ENCODE measurements at places on chromosomes 1 and 21. TPM values are rescaled to one million over a fixed set of nuclear protein-coding genes. Genes with fewer than 3 reads are reported as not detected.

DNA sequence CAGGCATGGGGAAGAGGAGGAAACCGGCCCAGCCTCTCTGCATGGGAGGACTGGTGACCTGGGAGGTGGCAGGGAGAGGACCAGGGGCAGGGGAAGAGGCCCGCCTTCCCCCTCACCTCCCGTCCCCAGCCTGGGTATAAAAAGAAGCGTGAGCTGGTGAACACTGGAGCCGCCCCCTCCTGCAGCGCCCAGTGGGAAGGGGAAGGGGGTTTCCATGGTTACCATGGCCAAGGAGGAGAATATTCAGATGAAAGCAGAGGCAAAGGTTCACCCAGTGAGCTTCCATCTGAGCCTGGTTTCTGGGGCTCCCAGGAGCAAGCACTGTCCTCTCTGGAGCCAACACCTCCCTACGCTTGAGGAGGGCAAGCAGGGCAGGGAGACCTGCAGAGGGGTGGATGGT lies 54.9 kb downstream of the ACOT7 start:
- H3K27ac ChIP-seq = no peak overlapping the region
- H3K4me3 ChIP-seq = no peak overlapping the region
- H3K36me3 ChIP-seq = no peaks in the 10 kb centered on the region
- no peaks in the 10 kb centered on the region for H3K27me3 ChIP-seq
- peaks cover 2% of the 10 kb centered on the region for H3K4me1 ChIP-seq

DNA sequence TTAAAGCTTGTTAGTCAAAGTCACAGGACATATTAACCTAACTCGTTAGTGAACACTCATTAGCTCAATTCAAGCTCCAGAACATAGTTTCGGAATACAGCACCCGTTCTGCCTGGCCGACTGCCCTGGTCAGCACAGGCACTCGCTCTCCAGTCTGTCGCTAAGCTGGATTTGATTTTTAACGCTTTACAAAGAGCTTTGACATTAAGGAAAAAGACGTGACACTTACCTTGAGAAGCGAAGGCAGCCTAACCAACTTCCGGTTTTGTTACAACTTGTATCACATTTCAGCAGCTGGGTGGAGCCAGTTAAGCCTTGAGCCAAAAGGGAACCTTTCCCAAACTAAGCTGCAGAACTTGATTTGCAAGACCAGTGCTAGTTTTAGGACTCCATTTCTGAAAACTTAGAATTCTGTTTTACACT lies at the start of gene FRRS1:
TSS of gene FRRS1 (minus strand) at position 258 of the 423 bp plus-strand sequence. CDS start 17,867 bp downstream, outside the sequence.
- H3K4me3 ChIP-seq = peak within 1 kb of the TSS; percentile 72
- H3K27ac ChIP-seq = no peak within 1 kb of the TSS
- peak; percentile 80 for DNase-seq
- H3K36me3 ChIP-seq = no peaks in the 10 kb centered on the region
- H3K4me1 ChIP-seq = no peaks in the 10 kb centered on the region

DNA sequence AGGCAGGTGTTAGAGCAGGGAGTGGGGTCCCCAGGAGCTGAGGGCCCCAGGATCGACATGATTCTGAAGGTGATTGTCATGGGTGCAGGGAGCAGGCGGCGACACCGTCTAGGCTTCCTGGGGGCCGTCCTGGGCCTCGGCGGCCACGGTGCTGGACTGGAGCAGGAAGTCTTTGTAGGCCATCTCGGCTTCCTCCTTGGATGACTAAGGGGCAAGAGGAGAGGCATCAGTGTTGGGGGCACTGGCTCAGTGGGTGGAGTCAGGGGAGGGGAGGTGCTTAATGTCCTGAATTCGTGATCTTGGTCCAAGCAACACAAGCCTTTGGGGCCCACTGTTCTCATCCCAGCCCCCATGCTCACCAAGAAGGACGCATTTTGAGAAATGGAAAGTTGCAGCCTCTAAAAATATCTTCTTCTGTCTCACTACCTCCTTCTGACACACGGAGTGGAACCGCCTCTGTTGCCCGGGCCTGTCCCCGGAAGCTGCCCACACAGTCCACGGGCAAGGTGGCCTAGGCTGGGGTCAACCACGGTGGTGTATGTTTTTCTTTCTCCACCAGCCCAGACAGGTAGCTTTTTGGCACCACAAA lies 8.6 kb upstream of the FCMR start:
- DNase-seq = no peak
- no peak overlapping the region for H3K4me3 ChIP-seq
- H3K27ac ChIP-seq = no peak overlapping the region
- H3K4me1 ChIP-seq = no peaks in the 10 kb centered on the region

DNA sequence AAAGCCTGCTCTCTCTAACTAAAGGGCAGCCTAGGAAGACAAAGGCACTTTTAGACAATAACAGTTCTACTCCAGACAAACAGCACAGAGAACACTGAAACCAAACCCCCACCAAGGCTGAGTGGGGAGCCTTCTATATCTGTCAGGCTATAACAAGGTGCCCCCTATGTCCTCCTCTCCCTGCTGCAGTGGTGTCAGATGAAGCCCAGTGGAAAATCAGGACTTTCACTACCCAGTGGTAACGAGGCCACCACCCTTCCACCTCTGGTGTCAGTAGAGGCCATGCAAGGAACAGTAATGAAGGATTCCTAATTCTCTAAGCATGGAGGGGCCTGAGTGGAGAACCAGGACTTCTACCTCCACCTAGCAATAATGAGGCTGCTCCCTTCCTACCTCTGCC lies 83.7 kb downstream of the ZSWIM5 start:
- no peak overlapping the region for H3K4me3 ChIP-seq
- H3K36me3 ChIP-seq = no peaks in the 10 kb centered on the region
- no peaks in the 10 kb centered on the region for H3K4me1 ChIP-seq

DNA sequence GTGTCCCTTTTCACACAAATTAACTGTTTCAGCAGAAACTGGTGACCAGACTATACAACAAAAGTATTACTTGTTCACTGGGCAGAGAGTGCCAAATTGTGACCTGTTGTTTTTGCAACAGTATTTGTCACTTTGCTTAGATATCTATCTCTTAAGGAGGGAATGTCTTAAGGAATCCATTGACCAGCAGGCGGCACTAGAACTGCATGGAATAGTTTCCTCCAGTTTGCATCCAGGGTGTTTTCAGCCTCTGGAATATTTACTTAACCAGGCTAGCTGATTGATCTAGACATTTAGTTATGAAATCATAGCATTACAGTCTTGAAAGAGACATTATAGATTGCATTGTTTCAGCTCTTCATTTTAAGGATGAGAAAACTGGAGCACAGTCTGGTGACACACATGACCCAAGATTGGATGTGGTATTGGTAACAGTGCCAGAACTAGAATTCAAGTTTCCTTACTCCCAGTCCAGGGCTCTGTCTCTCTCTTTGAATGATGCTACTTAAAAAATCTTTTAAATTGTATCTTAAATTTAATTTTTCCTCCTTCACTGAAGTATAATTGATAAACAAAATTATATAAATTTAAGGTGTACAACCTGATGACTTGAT lies 16.9 kb downstream of the RPTN start:
- H3K4me1 ChIP-seq = no peaks in the 10 kb centered on the region
- no peak overlapping the region for H3K4me3 ChIP-seq
- peaks cover 13% of the 10 kb centered on the region for H3K27me3 ChIP-seq
- no peak overlapping the region for H3K27ac ChIP-seq
- peak; percentile 36 for DNase-seq

ZNF281 gene
- 39.3 TPM for total RNA-seq

PLEKHO1 gene
- total RNA-seq = 63.7 TPM
